ENCODE measurements at places on chromosomes 16 and 17.

- DNase-seq = no peak
Measured at GRCh38 chr17:30218799-30219198, 16.7 kb downstream of the SLC6A4 start.

- peak; percentile 79 for DNase-seq
Measured at GRCh38 chr17:42980766-42981397, 517 bp downstream of the RUNDC1 start.

DNA sequence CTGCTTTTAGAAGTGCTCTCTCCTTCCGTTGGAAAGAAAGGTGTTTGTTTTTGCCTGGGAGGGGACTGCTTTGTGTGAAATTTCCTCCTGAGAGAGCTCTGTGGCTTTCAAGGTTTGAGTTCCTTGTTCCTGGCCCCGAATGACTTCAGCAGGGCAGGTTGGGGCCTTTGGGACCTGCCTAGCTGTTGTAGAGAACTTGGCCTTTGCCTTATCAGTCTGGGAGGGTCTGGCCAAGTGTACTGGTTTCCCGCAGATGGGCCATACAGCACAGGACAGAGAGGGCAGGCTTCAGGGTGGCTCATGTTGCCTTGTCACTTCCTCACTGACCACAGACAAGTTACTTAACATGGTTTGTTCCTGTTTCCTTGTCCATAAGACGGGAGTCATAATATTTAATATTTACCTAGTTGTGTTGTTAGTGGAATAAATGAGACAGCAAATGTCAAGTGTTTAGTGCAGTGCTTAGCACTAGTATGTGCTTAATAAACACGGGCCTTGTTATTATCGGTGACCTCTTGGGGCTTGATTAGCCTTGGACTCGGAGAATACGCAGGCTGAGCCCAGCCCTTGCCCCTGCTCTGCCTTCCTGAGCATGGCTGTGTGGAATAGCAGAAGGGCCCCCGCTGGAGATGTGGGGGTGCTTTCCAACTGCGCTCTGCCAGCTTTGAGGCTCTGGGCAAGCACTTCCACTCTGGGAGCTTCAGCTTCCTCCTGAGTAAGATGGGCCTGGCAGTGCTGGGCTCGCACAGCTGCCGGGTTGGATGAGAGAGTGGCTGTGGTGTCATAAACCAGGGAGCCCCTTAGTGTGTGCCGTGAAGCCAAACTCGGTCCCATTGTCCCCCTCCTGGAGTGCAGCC lies 6.6 kb downstream of the PRSS8 start:
- no peak for DNase-seq

DNA sequence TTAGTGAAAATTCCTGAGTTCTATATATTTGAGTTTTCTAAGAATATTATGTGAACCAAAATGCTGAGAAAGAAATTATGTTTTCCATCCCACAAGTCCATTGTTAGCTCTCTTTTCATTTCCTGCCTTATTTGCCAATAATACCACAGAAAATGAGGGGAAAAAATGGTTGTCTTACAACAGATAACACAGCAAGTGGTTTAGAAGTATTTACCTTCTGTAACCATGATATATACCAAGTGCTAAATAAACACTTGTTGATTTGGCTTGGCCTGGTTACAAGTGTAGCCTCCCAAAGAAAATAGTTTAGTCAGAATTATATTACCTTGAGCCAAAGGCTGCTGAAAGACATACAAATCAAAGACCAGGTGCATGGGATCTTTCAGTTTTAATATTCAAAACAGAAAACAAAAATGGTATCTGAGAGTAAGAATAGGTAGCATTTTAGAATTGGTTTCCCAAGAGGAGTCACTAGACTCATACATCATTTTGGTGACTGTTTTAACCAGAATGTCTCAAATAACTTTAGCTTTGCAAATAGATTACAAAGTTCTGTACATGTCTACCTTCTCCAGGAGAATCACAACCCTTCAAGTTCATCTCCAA lies 439.8 kb upstream of the DYNLRB2 start:
- DNase-seq = no peak

GRCh38 chr16:13875614-13876284 lies 44.2 kb upstream of the ERCC4 start:
- no peak for DNase-seq

DNA sequence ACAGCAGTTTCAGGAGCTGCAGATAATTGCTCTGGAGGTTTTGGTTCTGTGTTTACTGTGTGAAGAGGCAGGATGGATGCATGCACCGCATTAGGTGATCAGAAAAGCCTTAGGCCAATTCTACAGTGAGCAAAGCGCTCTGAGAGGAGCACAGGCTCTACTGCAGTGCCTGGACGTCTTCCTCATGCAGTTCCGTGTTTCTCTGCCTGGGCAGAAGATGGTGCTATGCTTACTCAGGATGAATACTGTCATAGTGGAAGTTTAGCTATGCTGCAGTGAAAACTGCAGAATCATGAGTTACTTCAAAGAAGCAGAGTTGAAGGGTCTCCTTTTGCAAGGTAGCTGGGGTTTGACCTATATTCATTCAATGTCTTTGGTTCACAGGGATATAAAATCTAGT lies 1012.4 kb downstream of the KCNJ18 start:
- DNase-seq = no peak

- peak; percentile 57 for DNase-seq
Measured at GRCh38 chr17:77437017-77437416, 296.2 kb downstream of the SEC14L1 start.

GRCh38 chr16:1963806-1964505 lies 670 bp downstream of the RPS2 start:
- DNase-seq = no peak

GRCh38 chr16:81612351-81613163 lies 166.5 kb upstream of the PLCG2 start:
- DNase-seq = no peak

DNA sequence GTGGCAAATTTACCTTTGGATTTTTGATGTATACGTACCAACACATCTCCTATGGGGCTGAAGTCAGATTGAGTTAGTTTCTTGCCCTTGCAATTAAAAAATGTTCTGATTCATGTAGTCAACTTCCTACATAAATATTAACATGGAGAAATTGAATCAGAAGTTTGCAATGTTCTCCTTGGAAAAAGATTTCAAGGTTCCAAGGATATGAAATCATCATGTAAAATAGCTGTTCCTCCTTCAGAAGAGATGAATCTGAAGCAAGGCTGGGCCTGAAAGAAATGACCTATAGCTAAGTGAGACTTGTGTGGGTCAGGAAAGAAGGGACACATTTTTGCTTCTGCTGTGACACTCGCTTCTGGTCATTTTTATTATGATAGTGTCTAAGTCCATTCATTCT lies 131.7 kb downstream of the RGS9 start:
- DNase-seq = no peak

DNA sequence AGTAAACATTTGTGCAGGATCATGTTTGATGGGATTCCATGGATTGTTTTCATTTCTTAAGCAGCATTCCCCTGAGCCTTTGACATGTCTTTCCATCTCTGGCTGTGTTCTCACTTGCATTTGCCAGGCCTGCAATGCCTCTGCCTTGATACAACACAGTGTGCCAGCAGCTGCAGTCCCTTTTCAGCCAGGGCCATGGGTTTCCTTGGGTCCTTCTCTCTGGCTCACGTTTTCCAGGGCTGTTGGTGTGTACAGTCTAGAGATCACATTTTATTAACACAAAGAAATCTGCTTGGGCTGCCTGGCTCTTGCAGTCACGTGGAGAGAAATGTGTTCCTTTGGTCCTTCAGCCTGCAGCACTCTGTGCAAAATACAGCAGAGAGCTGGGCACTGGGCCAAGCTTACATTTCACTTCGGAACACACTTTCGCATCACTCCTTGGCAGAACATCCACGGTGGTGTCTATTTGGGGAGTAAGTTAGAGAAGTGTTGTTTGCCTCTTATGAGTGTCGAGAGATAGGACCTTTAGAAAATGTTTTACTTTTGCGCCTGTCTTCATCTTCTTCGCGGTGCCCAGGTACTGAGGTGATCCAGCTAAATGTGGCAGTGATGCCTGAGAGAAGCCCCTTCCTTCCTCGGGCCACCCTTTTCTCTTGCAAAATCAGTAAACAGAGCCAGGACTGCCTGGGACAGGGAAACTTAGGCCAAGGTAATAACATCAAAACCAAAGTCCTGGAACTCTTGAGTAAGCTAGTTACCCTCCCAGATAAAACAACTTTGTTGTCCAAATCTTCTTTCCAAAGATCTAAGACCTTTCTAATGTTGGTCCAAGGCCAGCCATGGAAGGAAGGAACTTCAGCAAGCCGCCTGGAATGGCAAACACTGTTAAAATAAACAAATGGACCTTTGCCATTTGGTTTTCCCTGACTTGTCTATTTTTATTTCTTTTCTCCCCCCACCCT lies 20.9 kb downstream of the HLF start:
- DNase-seq = no peak

DNA sequence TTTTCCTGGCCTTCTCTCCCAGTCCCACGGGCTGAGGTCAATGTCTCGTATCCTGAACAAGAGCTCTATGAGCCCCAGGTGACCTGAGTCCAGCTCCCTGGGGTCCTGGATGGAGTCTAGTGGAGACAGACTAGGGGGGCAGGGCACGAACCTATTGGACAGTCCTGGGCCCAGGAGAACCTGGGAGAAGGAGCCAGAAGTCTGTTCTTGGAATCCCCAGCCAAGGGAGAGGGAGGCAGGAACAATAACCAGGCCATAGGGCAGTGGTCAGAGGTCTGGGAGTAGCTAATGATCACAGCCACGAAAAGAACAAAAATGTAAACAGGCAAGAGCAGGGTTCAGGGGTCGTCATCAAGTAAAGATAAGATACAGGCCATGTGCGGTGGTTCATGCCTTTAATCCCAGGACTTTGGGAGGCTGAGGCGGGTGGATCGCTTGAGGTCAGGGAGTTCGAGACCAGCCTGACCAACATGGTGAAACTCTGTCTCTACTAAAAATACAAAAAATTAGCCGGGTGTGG lies 60.8 kb downstream of the COPRS start:
- DNase-seq = no peak

GRCh38 chr17:3914312-3914670 lies 2.0 kb downstream of the P2RX1 start:
- no peak for DNase-seq

DNA sequence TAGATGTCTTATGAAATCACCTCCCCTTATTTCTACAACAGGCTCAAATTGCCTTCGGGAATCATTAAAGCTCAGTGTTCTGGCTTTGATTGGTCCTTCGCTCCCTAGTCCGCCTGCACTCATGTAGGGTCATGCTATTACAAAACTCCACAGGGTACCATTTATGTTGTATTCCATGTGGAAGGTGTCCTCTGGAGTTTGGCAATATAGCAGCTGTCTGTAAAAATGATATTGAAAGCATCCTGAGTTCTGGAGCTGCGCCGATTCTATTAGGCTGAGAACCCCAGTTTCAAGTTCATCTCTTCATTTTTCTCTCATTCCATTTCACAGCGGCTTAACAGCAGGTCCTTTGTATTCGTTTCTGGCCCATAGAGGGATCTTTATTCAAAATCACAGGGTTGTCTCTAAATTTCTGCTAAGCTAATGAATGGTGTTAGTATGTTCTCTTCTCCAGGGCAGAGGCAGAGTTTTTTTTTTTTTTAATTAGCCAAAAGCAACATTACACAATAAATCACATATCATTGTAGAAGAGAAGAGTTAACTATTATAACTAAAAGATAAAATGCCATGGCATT lies 71.9 kb upstream of the TEKT1 start:
- DNase-seq = no peak

- no peak for DNase-seq
Measured at GRCh38 chr16:24037335-24037734, 201.6 kb downstream of the PRKCB start.

DNA sequence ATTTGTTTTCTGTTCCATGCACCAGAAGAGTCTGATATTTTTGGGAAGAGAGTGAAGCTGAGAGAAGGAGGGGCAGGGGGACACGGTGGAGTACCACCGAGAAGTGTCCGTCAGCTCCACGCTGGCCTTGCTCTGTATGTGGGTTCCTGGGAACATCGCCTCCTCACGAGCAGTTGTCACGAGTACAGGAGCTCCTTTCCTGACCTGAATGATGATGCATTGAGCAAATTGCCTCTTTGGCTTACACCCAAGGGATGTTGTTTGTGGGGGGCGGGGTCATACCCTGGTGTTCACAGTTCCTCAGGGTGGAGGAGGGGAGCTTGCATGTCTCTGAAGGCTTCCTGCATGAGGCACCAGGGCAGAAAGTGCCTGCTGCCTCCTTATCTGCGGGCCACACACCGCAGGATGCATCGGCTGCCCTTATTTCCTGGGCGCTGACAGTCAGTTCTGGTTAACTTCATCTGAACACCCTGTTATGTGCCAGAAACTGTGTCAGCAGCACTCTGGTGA lies 36.2 kb downstream of the RGS9 start:
- peak; percentile 80 for DNase-seq

DNA sequence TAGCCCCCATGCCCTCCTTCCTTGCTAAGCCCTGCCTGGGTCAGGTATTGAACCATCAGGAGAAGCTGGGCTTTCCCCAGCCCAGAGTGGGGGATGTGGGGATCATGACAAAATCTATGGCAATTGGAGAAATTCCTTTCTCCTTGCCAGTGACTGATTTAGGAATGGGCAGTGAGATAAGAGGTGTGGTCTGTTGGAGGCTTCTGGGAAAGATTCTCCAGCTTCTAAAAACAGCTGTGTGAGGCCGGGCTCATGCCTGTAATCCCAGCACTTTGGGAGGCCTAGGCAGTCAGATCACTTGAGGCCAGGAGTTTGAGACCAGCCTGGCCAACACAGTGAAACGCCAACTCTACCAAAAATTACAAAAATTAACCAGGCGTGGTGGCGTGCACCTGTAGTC lies 69.1 kb downstream of the SRCIN1 start:
- DNase-seq = no peak

GRCh38 chr17:71024969-71025368 lies 855.6 kb downstream of the KCNJ2 start:
- no peak for DNase-seq

DNA sequence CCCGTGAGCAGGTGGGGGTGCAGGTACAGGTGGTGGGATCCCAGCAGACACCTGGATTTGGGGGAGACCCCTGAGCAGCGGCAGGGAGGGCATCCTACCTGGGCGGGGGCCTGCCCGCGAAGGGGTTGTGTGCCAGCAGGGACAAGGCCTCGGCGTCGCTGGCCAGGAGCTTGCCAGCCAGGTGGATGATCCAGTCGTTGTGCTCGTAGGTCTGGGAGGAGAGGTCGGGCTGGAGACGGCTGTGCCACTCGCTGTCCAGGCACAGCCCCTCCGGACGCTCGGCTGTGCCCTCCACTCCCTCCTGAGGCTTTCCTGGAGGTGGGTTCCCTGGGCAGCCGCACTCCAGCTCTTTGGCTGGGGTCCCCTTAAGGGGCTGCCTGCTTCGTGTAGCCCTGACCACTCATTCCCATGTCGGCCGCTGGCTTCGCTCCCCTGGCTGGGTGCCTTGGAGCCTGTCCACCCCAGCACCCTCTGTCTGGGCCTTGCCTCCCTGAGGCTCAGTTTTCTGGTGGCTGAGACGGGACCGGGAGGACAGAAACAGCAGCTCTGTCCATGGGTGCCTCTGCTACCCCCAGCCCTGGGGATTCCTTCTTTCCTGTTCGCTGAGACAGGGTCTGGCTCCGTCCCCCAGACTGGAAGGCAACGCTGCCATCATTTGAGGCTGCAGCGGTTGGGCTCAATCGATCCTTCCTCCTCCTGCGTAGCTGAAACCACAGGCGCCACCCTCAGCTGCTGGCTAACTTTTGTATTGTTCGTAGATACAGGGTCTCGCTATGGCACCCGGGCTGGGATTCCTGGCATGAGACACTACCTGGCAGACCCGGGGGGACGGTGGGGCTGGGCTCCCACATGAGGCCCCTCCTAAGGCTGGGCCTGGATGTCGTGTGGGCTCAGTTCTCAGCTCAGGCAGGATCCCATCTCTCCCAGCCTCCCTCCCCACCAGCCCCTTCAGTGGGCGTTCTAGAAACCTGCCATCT lies 68.6 kb upstream of the GNG13 start:
- no peak for DNase-seq

GRCh38 chr16:72814226-72814625 lies 233.7 kb downstream of the ZFHX3 start:
- no peak for DNase-seq
